Lung (tissue), 17 donors: ENCODE measurements at places on chromosomes 12 and 14. TPM values are rescaled to one million over a fixed set of nuclear protein-coding genes. Genes with fewer than 3 reads are reported as not detected.

DNA sequence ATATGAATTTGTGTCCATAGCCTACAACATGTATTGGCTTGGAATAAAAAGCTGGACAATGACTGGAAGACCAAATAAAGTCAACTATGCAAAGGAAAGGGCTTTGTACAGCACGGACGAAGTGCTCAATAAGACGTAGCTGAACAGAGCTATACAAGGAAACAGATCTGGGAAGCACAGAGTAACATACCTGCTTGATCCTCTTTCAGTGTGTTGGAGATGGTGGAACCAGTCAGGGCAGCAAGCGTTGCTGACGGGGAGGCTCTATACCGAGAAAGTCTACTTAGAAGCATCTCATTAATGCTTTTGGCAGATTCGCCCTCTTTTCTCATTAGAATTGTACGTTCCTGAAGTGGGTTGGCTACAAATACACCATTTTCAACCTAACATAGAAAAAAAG lies 99.3 kb downstream of the HECTD4 start:
- H3K27me3 ChIP-seq = no peaks in the 10 kb centered on the region
- no peak overlapping the region for H3K27ac ChIP-seq
- no peak for DNase-seq
- no peaks in the 10 kb centered on the region for H3K4me1 ChIP-seq

GRCh38 chr12:124727264-124727800 lies 136.3 kb downstream of the SCARB1 start:
- peaks cover 5% of the 10 kb centered on the region for H3K4me1 ChIP-seq
- H3K36me3 ChIP-seq = no peaks in the 10 kb centered on the region
- H3K27ac ChIP-seq = peak overlapping the region; percentile 69
- H3K4me3 ChIP-seq = no peak overlapping the region

DNA sequence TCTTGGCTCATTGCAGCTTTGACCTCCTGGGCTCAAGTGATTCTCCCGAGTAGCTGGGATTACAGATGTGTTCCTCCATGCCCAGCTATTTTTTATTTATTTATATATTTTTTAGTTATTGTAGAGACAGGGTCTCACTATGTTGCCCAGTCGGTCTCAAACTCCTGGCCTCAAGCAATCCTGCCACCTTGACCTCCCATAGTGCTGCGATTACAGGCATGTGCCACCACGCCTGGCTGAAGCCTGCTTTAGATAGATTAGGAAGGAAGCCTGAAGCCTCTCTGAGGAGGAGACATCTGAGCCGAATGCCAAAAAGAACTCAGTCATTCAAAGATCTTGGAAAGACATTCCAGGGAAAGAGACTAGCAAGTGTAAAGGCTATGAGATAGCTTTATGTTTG lies 10.2 kb downstream of the INHBC start:
- H3K4me1 ChIP-seq = no peaks in the 10 kb centered on the region
- H3K4me3 ChIP-seq = no peak overlapping the region
- no peaks in the 10 kb centered on the region for H3K36me3 ChIP-seq
- H3K27me3 ChIP-seq = no peaks in the 10 kb centered on the region

DNA sequence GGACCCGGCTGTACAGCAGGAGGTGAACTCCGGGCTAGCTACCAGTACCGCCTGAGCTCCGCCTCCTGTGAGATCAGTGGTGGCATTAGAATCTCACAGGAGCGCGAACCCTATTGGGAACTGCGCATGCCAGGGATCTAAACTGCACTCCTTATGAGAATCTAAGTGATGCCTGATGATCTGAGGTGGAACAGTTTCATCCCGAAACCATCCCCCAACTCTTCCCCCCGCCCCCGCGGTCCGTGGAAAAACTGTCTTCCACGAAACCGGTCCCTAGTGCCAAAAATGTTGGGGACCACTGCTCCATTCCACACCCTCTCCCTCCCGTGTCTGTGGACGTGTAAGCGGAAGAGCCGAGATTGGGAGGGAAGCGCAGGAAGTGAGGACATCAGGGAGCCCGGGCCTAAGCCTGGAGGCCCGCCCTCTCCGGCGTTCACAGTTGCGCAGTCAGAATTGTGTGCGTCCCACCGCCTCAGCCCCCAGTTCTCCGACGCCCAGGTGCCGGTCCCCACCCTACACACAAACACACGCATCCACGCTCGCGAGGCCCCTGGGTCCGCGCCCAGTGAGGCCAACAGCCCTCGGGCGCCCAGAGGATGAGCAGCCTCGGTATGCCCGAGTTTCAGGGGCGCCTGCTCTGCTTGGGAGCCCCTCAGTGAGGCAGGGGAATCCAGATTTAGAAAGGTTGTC lies 1.8 kb upstream of the RNASE4 start:
- peak overlapping the region; percentile 100 for H3K27ac ChIP-seq
- H3K27me3 ChIP-seq = peaks cover 2% of the 10 kb centered on the region
- H3K4me1 ChIP-seq = peaks cover 21% of the 10 kb centered on the region
- no peaks in the 10 kb centered on the region for H3K36me3 ChIP-seq
- DNase-seq = peak; percentile 92
- H3K4me3 ChIP-seq = peak overlapping the region; percentile 86

DNA sequence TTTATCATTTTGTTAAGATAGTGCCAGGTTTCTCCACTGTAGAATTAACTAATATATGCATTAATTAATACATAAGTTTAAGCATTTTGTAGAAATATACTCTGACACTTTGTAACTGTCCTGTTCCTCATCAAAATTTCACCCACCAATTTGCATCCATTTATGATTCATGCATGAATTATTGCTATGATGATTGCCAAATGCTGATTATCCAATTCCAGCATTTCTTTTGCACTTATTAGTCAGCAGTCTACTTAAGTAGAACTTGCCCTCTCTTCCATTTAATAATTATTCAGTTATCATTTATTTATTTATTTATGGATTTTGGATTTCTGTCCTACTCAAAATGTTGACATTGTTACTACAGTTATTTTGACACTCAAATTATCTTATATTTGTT lies 72.2 kb downstream of the SLC6A15 start:
- H3K4me3 ChIP-seq = no peak overlapping the region
- no peak for DNase-seq
- H3K4me1 ChIP-seq = no peaks in the 10 kb centered on the region
- no peaks in the 10 kb centered on the region for H3K27me3 ChIP-seq
- no peak overlapping the region for H3K27ac ChIP-seq

GRCh38 chr12:51009056-51009440 lies 17.1 kb downstream of the SLC11A2 start:
- H3K27ac ChIP-seq = no peak overlapping the region
- H3K36me3 ChIP-seq = peaks cover 15% of the 10 kb centered on the region
- no peaks in the 10 kb centered on the region for H3K27me3 ChIP-seq
- peaks cover 19% of the 10 kb centered on the region for H3K4me1 ChIP-seq

DNA sequence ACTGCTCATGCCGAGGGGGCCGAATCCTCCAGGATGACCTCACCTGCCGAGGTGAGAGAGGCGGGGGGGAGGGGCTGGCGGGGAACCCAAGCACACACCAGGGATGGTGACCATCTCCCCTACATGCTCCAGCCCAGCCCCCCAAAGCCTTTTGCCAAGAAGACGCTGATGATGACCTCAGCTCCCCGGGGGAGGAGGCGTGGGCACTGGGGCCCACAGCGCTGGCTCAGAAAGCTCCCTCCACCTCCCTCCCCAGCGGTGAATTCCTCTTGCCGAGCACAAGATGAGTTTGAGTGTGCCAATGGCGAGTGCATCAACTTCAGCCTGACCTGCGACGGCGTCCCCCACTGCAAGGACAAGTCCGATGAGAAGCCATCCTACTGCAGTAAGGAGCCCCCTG lies 23.7 kb upstream of the NXPH4 start:
- H3K27me3 ChIP-seq = no peaks in the 10 kb centered on the region
- peaks cover 73% of the 10 kb centered on the region for H3K36me3 ChIP-seq
- peaks cover 3% of the 10 kb centered on the region for H3K4me1 ChIP-seq
- no peak overlapping the region for H3K4me3 ChIP-seq

DNA sequence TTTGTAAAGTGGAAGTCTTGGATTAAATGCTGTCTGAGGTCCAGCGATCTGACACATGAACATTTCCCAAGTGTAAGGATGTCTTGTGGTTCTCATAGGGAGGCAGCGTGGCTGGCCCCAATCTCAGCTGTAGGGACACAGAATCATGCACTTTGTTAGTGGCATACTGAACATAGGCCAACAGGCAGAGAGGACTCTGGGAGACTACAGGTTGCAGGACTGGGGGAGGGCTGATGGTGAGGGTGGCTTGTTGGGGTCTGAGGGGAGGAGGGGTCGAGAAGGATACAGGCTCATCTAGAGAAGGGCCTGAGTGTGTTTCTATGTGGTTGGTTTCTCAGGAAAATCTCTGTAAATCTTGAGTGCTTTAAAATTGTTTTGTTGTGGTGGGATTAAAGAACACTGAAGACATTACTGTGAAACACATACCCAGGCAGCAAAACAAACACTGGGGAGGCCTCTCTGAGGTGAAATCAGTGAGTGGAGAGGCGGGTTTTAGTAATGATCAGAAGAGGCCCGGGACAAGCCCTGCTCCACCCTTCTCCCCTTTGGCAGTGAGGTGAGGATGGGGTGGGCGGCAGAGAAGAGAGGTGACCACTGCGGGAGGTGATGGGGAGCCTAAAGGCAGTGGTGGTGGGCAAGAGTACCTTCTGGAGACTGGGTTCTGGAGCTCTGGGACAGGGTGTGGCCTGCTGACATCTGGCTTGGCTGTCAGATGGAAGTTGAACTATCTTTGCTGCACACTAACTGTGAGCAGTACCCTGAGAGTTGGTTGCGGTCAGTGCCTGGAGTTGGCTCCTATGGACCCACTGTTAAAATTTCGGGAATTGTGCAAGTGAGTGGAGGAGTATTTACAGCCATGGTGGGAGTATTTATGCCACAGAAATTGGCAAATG lies 3.3 kb downstream of the NYNRIN start:
- H3K4me3 ChIP-seq = no peak overlapping the region
- H3K36me3 ChIP-seq = no peaks in the 10 kb centered on the region
- H3K27me3 ChIP-seq = no peaks in the 10 kb centered on the region
- DNase-seq = no peak
- H3K27ac ChIP-seq = peak overlapping the region; percentile 56

GRCh38 chr12:66885115-66885875 lies 206.4 kb upstream of the GRIP1 start:
- no peaks in the 10 kb centered on the region for H3K4me1 ChIP-seq
- H3K27ac ChIP-seq = no peak overlapping the region
- no peaks in the 10 kb centered on the region for H3K27me3 ChIP-seq
- DNase-seq = no peak
- H3K36me3 ChIP-seq = no peaks in the 10 kb centered on the region
- H3K4me3 ChIP-seq = no peak overlapping the region

DNA sequence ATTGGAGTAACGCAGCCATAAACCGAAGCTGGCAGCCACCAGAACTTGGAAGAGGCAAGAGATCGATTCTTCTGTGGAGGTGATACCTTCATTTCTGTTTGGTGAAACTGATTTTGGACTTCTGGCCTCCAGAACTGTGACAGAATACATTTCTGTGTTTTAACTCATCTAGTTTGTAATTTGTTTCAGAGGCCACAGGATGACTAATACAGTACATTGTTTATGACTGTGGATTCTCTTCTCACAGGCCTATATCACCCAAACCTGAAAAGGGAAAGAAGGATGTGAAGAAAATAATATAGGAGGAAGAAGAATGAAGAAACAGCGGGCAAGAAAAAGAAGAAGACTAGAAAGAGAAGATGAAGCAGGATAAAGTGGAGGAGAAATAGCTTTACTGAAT lies 263.8 kb upstream of the DIO2 start:
- H3K4me3 ChIP-seq = no peak overlapping the region
- no peaks in the 10 kb centered on the region for H3K27me3 ChIP-seq
- H3K36me3 ChIP-seq = no peaks in the 10 kb centered on the region
- H3K27ac ChIP-seq = no peak overlapping the region
- H3K4me1 ChIP-seq = no peaks in the 10 kb centered on the region

DNA sequence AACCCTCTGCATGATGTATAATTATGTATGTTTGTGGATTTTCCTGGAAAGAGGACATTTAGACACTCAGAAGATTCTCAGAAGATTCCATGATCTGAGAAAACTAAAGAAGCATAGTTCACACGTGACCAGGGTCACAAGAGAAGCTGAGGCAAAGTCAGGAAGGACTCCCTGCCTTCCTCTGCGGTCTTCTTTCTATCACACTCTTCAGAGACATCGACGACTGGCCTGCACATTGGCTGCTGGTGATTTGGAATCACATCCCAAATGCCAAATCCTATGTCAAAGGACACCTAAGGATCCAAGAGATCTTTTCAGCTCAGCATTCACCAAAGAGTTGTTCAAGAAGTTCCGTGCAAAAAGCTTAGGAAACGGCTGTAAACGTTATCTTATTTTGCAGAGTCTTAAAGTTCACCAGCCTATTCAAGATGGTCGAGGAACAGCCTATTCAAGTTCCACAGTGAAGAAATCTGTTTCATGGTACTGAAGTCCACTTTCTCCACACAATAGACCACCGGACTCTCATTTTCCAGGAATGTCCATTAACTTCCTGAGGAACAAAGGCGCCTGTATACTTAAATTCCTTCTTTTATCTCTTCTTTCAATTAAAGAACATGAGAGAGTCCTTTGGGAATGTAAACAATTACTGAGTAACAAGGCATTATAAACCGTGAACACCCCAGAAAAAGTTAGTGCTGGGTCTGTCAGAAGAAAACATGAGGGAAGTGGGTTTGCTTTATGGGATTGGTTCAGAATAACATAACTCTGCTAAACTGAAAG lies 42.1 kb downstream of the IGF1 start:
- H3K27me3 ChIP-seq = no peaks in the 10 kb centered on the region
- DNase-seq = no peak
- H3K27ac ChIP-seq = no peak overlapping the region
- no peaks in the 10 kb centered on the region for H3K36me3 ChIP-seq
- H3K4me3 ChIP-seq = no peak overlapping the region
- peaks cover 5% of the 10 kb centered on the region for H3K4me1 ChIP-seq

DNA sequence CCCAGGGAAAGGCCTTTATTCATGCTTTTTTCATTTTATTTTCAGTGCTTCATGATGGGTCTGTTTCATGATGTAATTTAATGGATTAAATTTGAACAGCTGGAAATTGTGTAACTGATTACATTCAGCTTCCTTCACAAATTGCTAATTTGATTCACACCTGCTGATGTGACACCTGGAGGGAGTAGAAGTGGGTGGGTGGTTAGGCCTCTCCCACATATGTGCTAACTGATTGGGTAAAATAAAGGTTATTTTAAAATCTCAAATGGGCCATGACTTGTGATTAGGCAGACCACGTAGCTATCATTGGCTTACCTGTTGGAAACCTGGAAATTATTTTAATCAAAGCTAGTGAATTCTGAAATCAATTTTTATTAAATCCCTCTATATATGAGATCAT lies 142.1 kb downstream of the GXYLT1 start:
- no peaks in the 10 kb centered on the region for H3K4me1 ChIP-seq
- no peak overlapping the region for H3K27ac ChIP-seq
- no peaks in the 10 kb centered on the region for H3K27me3 ChIP-seq
- H3K36me3 ChIP-seq = no peaks in the 10 kb centered on the region

DNA sequence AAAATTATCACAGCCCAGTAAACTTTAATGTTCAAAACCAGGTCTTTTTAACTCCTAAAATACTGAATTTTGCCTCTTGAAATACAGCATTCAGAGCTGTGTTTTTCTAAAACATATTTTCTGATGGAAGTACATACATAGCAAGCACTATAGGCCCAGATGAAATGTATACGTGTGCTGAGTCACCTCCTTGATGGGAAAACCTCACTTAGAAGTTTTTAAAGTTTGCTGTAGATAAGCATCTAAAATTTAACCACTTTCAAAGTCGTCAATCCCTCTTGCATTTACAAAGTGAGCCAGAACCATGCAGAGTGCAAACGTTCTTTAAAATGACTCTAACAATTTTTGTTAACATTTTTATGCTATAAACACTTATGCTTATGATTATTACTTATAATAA lies 618.8 kb downstream of the RPS29 start:
- peak; percentile 20 for DNase-seq
- H3K27ac ChIP-seq = no peak overlapping the region
- H3K4me3 ChIP-seq = no peak overlapping the region
- H3K4me1 ChIP-seq = no peaks in the 10 kb centered on the region
- no peaks in the 10 kb centered on the region for H3K27me3 ChIP-seq

Gene GDF3
- not detected for total RNA-seq

Gene PSMD9
- total RNA-seq = 72.8 TPM

Gene ITGA5
- total RNA-seq = 71.2 TPM

Gene PPP2R3C
- 42.1 TPM for total RNA-seq

Gene CISTR
- total RNA-seq = not detected

Gene AMHR2
- total RNA-seq = not detected

Gene GPRC5D
- not detected for total RNA-seq

Gene DACT1
- 4.5 TPM for total RNA-seq
